Stimulated activated CD8-positive, alpha-beta memory T cell treated with anti-CD3 and anti-CD28 coated beads, Interleukin-4, amount 100 ng/mL, for 1 hour (primary cell): ENCODE measurements at places on chromosomes 6 and 20.

DNA sequence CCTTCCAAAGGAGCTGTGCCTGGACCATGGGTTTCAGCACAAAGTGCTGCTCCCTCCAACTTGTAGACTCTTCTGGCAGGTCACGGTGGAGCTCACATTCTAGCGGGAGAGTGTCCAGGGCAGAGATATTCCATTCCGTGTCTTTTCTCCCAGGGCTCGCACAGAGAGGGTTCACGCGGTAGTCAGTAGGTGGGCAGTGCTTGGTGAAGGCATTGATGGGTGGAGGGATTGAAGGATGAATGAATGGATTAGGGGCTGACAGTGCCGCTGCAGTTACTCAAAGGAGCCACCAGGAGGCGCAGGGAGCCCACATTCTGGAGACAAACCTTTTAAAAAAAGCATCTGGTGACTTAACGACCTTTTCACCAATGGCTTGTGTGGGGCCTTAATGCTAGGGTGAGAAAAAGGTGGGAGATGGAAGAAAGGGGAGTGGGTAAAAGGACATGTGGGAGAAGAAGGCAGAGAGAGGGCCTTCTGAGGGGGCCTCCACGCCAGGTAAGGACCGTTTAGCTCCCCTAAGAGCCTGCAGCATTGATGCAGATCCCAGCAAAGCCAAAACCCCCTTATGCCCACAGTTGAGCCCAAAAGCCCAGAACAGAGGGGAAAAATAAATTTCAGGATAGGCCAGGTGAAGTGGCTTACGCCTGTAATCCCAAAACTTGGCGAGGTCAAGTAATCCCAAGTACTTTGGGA is 17.5 kb upstream of the FAM110A start:
- peak; percentile 38 for DNase-seq

- no peak for DNase-seq
These were observed 4.4 kb upstream of the MEP1A start for GRCh38 chr6:46788791-46789190.

DNA sequence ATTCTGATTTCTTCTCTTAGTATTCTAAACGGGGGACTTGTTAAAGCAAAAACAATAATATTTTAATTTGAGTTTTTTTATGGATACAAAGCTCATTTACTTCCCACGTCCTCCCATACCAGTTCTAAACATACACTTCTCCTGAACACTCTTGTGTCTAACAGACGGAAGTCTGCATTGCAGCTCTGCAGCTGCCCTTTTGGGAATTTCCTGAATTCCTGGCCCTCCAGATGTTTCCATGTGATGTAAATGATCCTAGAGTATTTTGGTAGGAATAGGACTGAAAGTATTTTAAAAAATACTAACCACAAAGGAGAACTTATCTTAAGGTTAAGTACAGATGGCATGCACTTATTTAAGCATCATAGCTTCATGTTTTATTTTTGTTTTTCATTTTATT is 886.7 kb downstream of the TBC1D32 start:
- no peak for DNase-seq

DNA sequence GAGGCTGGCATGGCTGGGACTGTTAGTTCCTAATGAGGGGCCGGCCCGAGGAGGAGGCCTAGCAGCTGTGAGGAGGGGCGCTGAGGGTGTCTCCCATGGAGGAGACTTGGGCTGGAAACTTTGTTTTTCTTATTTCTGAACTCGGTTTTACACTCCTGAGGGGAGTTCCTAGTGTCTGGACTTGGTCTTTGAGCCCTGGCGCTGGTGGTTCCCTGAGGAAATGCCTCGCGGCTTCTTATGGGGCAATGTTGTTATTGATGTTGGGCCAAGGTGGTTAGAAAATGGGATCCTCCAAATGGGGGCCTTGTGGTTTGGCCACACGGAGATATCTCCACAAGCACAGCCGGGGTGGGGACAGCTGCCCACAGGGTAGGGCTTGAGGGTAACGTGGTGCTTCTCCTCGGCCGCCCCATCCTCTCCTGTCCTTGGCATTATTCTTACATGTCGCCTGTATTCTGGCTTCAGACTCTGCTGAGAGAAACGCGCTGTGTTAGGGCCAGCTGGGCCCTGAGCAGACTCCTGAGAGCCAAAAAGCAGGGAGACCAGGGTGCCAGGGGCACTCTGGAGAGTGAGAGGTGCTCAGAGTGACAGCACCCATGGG is 136.9 kb downstream of the FOXO3 start:
- DNase-seq: no peak

- no peak for DNase-seq
These were observed 197.9 kb downstream of the TRIM27 start for GRCh38 chr6:28725890-28726348.

DNA sequence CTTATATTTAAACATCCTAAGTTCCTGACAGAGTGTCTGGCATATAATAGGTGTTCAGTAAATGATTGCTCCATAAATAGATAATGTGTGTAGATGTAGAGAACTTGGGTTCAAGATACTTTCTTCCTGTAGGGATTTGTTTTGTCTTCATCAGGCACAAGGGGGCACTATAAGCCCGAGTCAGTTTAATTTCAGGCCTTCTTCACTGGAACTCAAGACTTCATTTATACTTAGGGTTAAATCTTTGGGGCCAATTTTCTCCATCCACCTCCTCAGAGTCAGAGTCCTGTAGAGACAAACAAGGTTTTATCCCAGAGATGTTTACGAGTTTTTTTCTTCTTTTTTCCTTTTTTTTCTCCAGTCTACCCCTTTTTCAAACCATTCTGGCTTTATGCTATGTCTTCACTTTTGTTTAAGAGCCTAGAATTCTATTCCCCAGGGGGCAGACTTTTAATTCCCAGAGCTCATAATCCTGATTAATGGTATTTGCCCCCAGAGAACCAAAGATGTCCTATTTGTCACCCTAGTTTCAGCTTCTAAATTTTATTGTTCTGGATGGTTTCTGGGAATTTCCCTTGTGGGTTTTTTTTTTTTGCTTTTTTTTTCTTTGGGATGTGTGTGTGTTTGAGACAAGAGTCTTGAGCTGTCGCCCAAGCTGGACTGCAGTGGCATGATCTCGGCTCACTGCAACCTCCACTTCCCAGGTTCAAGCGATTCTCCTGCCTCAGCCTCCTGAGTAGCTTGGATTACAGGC is 88.4 kb downstream of the HFE start:
- DNase-seq: no peak
